ENCODE measurements at places on chromosomes 3 and 15. TPM values are rescaled to one million over a fixed set of nuclear protein-coding genes. Genes with fewer than 3 reads are reported as not detected.

ESYT3 gene
- polyA plus RNA-seq, result not detected

DNA sequence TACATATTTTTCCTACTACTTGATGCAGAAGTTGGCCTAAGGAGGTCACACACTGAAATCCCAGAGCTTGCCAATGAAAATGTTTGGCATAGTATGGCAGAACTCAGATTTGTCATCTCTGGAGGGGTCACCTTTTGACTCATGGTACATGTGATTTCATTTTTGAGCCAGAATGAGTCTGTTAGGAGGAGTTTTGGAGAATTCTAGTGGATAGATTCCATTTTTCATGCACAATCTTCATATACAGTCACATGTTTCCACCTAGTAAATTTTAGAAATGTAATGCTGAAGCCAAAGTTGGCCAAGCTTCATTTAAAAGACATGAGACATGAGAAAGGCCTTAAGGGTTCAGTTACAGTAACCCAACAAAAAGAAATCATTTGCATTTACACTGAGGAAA, 97.8 kb upstream of the IGSF10 start:
- no peak for DNase-seq

DNA sequence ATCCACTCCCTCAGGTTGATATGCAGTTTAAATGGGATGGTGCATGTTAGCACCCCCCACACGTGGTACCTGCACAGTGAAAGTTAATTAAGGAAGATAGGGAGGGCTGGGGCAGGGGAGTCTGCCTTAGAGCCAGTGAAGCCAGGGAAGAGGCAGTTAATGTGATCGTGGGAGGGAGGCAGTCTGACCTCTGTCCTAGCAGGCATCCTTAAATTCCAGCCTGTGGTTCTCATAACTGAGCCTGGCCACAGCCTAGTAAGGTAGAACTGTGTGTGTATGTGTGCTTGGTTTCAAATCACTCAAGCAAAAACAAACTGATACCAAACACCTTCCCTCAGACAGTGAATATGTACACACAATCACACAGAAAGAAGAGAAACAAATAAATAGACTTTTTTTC, 319.1 kb upstream of the TLE3 start:
- DNase-seq, result no peak

GRCh38 chr3:172622916-172623700, 87.8 kb downstream of the NCEH1 start:
- DNase-seq, result no peak

DNA sequence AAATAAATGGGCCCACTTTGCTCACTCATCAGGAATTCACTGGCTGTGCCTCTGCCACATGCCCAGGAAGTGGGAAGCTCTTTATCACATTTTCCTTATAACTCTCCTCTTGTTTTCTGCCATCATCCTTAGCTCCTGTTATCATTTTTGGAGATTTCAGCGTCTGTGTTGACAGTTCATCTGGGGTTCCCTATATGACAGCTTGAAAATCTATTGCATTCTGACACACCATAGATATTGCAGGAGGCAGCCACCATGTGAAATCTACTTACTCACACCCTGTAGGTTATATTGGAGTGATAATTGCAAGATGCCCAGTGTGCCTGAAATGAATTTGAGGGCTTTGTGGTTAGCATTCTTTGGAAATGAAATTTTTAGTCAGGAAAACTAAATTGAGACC, 132.9 kb downstream of the RYR3 start:
- DNase-seq, result no peak

DNA sequence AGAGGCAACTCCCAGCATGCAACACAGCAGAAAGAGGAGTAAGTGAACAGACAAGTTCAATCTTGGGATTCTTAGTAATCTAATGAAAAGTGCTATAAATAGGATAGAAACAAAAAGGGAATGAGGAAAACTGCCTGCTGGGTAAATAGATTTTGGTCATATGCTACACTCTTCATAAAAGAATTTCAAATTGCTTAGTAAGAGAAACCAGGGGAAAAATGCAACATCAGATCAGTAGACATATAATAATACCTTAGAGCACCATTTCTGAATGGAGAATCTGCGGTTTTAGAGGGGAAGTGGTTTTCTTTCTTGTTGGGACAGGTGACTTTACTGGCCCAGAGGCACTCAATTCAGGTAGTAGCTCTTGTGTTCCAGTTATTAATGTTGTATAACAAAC, 13.4 kb upstream of the TBC1D5 start:
- DNase-seq, result no peak

GRCh38 chr3:154251610-154252009, 72.7 kb downstream of the DHX36 start:
- DNase-seq, result no peak

GRCh38 chr15:99315636-99316035, 64.4 kb downstream of the LRRC28 start:
- DNase-seq, result no peak

CNTN3 gene
- not detected for polyA plus RNA-seq
